A549 treated with RU486 at 1 μM for 4 hours (cell line): ENCODE measurements at places on chromosomes 6 and 20. TPM values are rescaled to one million over a fixed set of nuclear protein-coding genes. Genes with fewer than 3 reads are reported as not detected.

SNAP25 gene
- 9.3 to 20.3 TPM (median 18.1 TPM) in 5 replicates for total RNA-seq

NNAT gene
- total RNA-seq, result not detected in 5 replicates

ELOVL2 gene
- 3.7 to 7.6 TPM (median 7.6 TPM) in 5 replicates for total RNA-seq

MPC1 gene
- total RNA-seq, result 3.6 to 4.8 TPM (median 4.0 TPM) in 5 replicates

ADGB gene
- total RNA-seq, result not detected in 5 replicates
